DMS79 treated with DMSO at 0.1 percent for 48 hours (cell line): ENCODE measurements at places on chromosomes 3 and 15.

DNA sequence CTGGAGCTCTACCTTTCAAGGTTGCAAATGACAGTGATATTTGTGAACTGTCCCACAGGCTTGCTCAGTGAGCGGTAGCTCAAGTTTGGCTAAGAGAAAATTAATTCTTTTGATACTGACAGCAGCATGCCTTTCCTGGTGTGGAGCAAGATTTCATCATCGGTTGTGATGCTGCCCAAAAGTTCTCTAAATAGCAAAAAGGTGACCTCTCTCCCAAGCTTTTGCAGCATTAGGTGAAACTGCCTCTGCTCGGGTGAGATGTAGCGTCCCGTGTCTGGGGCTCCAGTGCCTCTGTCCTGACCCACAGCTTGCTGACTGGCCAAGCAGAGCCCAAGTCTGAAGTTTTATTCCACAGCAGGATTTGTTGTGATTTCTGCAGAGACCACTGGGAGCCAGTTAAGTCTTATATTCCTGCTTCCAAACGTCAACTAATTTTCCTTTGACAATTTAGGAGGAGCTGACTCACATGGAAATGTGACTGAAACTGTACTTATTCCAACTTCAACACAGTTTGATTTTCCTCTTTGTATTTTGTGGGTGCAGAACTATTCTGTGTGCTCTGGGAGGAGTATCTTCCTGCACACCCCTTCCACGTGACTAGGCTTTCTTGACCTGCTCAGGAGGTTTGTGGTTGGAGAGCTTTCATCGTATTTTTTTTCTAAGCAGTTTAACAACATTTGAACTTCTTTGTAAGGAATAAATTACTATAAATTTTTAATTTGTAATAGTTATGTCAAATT, 5.9 kb downstream of the SYNM start:
- DNase-seq: no peak

GRCh38 chr15:31367021-31367729, 40.5 kb downstream of the KLF13 start:
- no peak for DNase-seq

GRCh38 chr3:195853996-195854395, 42.3 kb upstream of the MUC4 start:
- DNase-seq: no peak

- no peak for DNase-seq
These were observed 35.2 kb downstream of the PYGO1 start for GRCh38 chr15:55552926-55553325.

DNA sequence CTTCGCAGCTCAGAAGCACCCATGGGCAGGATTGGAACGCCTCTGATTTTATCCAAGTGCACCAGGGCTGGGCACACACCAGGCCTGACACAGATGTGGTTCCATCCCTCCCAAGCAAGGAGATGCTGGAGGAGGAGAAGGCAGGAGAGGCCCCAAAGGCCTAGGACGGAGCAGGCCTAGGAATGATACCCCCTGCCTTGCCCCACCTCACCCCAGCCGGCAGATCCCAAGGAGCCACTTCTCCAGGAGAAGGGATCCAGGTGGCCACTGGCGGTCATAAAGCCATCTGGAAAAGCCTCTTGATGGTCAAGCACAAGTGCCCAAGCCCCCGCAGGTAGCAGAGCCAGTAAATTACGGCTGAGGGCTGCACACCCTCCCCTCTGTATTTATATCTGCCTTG, 211.8 kb downstream of the TBC1D2B start:
- no peak for DNase-seq
